ENCODE measurements at places on chromosomes 11 and 22. TPM values are rescaled to one million over a fixed set of nuclear protein-coding genes. Genes with fewer than 3 reads are reported as not detected.

Gene GAL
- 0.18 TPM for polyA plus RNA-seq

Gene PANX3
- not detected for polyA plus RNA-seq

Gene CNGA4
- polyA plus RNA-seq, result not detected

Gene OR2AG2
- 0.05 TPM for polyA plus RNA-seq
